CD4-positive, alpha-beta T cell treated with Interleukin-15 for 4 hours (primary cell): ENCODE measurements at places on chromosomes 12 and 14.

DNA sequence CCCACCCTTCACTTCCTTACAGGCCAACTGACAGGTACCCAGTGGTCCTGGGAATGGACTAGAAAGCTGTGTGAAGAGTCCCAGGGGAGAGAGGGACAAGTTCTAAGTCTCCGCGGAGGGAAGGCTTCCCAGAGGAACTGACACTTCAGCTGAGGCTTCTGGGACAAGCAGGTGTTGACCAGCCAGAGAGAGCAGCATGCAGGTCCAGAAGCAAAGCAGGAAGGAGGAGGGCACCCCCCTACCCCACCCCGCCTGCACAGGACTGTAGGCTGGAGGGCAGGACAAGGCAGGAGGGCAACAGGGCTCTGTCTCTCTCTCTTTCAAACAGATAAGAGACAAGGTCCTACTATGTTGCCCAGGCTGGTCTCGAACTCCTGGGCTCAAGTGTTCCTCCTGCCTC lies 58.2 kb upstream of the CORO1C start:
- DNase-seq, result no peak

DNA sequence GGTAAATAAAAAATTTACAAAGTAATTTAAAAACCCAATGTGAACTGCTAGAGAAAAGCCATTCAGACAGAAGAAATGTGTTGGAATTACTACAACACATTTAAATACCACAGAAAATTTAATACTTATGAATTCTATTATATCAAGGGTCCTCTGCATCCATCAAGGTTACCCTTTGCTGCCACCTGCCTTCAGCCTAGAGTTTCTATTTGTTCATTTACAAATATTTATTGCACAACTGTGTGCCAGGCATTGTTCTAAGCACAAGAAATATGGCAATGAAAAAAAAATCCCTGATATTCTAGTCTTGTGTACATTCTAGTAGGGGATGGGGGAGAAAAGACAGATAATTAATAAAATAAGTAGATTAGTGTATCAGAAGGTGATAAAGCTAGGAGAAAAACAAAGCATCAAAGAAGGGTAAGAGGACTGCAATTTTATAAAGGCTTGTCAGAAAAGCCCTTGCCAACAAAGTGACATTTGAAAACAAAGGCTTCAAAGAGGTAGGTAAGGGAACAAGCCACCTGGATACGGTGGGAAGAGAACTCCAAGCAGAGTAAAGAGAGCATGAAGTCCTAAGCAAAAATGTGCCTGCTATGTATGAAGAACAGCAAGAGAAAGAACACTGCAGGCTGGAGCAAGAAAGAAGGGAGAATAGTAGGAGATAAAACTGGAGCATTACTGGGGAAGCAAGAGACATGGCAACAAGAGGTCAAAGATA lies 59.1 kb upstream of the SLC6A13 start:
- DNase-seq, result no peak

DNA sequence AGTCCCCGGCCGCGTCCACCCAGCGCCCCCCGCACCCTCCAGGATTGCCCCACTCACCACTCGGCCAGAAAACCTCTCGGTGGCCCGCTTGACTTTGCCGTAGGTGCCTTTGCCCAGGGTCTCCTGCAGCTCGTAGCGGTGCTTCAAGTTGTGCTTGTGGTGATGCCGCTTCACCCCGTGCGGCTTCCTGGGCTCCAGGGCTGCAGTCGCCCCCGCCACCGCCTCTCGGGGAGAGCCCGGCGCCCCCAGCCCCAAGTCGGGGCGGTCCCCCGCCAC lies 459 bp downstream of the NUAK1 start:
- DNase-seq, result no peak

- DNase-seq, result no peak
These were observed 16.9 kb downstream of the PPP1R36 start for GRCh38 chr14:64566651-64567122.

DNA sequence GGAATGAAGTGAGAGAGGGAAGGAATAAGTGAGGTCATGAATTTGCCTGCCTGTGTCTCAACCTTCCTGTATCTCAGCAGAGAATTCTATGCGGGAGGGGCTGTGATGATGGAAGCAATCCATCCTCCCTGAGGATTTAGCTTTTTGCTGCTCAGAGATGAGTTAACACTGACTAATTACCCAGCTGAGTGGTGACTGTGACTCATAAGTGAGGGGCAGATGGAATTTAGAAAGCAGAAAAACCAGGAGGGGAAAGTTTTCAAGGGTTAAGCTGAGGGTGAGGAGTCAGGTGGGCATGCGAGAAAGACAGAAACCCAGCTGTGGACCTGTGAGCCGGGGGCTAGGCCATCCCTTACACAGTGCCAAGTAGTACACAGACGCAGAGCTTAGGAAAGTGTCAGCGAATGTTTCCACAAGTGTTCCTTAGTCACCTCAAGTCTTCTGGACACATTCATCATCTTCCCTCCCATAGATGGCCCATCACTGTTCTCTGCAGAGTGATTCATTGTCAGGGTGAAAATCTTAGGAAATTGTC lies 277.9 kb downstream of the IPO8 start:
- DNase-seq, result no peak

- no peak for DNase-seq
These were observed 974.7 kb downstream of the GALC start for GRCh38 chr14:87018294-87018693.

DNA sequence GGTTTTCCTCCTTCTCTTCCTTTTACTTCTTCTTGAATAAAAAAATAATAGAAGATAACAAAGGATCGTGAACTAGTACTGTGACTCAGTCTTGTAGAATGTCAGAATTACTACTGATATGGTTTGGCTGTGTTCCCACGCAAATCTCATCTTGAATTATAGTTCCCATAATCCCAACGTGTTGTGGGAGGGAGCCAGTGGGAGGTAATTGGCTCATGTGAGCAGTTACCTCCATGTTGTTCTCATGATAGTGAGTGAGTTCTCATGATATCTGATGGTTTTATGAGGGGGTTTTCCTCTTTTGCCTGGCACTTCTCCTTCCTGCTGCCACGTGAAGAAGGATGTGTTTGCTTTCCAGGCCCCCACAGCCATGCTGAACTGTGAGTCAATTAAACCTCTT lies 549.6 kb downstream of the DIO2 start:
- no peak for DNase-seq
